ENCODE measurements at places on chromosomes 3 and 15.

- DNase-seq, result no peak
Measured at GRCh38 chr15:98422130-98422478, 226.2 kb upstream of the IGF1R start.

GRCh38 chr15:51736069-51736468 lies 1.4 kb downstream of the LYSMD2 start:
- no peak for DNase-seq

DNA sequence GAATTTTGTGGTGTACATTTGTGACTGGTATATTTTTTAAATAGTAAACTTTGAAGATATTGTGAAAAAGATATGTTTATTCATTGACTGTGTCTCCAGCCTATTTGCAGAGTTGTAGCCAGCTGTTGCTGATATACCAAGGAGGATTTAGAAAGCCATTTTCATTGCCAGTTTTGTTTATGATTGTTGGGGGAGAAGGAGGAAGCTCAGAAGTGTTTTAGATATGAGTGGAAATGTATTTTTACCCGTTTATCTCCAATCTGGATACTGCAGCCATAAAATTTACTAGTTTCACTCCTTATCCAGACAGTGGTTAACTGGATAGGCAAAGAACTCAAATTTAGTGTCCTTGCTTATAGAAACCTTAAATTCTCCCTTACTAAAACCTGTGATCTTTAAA lies 18.8 kb downstream of the ATP11B start:
- DNase-seq, result no peak

- no peak for DNase-seq
Measured at GRCh38 chr3:136685882-136686281, 66.3 kb downstream of the STAG1 start.

GRCh38 chr3:9864200-9864927 lies 15.7 kb downstream of the CIDEC start:
- no peak for DNase-seq

Data from stimulated activated CD8-positive, alpha-beta memory T cell treated with anti-CD3 and anti-CD28 coated beads, Interleukin-7, amount 100 ng/mL, for 1 hour (primary cell).